Placental epithelial cell (primary cell): ENCODE measurements at places on chromosomes 7 and 10. TPM values are rescaled to one million over a fixed set of nuclear protein-coding genes. Genes with fewer than 3 reads are reported as not detected.

Gene BLVRA
- total RNA-seq, result 6.1 and 7.5 TPM in 2 replicates

Gene TLL2
- total RNA-seq, result under 0.01 TPM in 1 of 2 replicates, not detected in the other

Gene SEMA3E
- total RNA-seq, result under 0.01 and 0.11 TPM in 2 replicates

Gene XRCC2
- 1.5 and 2.4 TPM in 2 replicates for total RNA-seq

Gene CRHR2
- total RNA-seq, result not detected in 2 replicates

Gene BTRC
- total RNA-seq, result 12.1 and 18.5 TPM in 2 replicates

Gene HACD1
- 13.0 and 27.5 TPM in 2 replicates for total RNA-seq

Gene ANXA8
- total RNA-seq, result 734 and 768 TPM in 2 replicates

Gene RHOBTB1
- 25.6 and 58.9 TPM in 2 replicates for total RNA-seq

Gene MRLN
- total RNA-seq, result not detected in 2 replicates

Gene BICC1
- total RNA-seq, result 0.39 TPM in 1 of 2 replicates, not detected in the other

Gene CLRN3
- total RNA-seq, result not detected in 2 replicates

Gene PKD2L1
- total RNA-seq, result not detected in 2 replicates

Gene DGKI
- total RNA-seq, result 4.3 and 5.2 TPM in 2 replicates

Gene FAM24A
- total RNA-seq, result not detected in 2 replicates

Gene UBTD1
- total RNA-seq, result 33.1 and 33.8 TPM in 2 replicates

Gene TMEM184A
- total RNA-seq, result 2.4 and 5.1 TPM in 2 replicates

Gene BAMBI
- total RNA-seq, result 65.1 and 69.9 TPM in 2 replicates

Gene GJD4
- not detected in 2 replicates for total RNA-seq

Gene CDC14C
- 0.11 TPM in 1 of 2 replicates, not detected in the other for total RNA-seq

Gene CALHM3
- total RNA-seq, result 0.22 and 0.39 TPM in 2 replicates

Gene LIPN
- not detected in 2 replicates for total RNA-seq

Gene SPDYE1
- total RNA-seq, result not detected in 2 replicates

Gene FFAR4
- total RNA-seq, result not detected in 2 replicates

Gene TEX36
- total RNA-seq, result under 0.01 and 0.54 TPM in 2 replicates

Gene PRLHR
- total RNA-seq, result under 0.01 TPM in 1 of 2 replicates, not detected in the other

Gene CPED1
- 0.39 and 0.54 TPM in 2 replicates for total RNA-seq

Gene SFTPD
- not detected in 2 replicates for total RNA-seq

Gene CELF2
- 0.43 and 1.2 TPM in 2 replicates for total RNA-seq

Gene RAB19
- not detected in 2 replicates for total RNA-seq
